ENCODE measurements at places on chromosomes 2 and 18.
A peak's percentile ranks its signal among the peaks of the same experiment; 100 is the strongest.

DNA sequence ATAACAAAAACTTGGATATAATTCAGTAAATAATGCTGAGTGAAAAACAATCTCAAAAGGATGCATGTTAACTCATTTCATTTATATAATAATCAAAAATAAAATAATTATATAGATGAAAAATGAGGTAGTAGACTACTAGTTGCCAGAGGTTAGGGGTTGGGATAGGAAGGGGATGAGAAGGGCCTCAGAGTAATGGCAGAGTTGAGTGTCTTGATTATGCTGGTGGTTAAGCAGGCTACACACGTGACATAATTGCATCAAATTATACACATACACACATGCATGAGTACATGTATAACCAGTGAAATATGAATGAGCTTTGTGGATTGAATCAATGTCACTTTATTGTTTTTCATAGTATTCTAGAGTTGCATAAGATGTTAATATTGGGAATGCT lies 201.0 kb downstream of the RIT2 start:
- DNase-seq = no peak

DNA sequence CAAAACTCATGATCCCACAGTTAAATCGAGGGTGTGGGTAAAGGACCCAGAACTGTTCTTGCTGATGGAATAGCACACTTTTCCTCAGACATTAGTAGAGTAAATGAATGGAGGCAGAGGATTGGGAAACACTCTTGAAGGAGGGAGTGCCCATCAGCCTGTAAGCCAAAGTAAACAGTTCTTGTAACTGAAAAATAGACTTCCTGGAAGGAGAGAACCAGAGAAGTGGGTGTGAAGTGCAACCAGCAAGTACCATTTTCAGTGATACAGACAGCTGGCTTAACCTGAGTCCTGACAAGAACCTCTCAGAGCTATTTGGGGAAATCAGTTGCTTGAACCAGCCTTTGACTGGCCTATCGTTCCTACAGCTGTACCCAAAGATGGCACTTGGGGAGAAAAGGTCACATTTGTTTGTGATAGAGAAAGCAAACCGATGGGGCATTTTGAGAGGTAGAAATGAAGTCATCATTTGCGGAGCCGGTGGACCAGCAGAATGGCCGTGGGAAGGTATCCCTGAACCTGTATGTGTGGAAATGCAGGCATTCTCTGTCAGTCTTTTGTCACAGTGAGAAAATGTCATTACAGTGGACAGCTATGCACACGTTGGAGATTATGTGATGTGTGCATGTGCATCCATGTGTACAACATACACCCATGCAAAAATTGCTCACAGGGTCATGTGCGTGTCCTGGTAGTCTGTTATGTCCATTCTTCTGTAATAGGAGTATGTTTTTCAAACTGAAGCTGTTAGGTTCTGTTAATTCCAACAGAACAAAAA lies 17.8 kb downstream of the CRIM1 start:
- no peak for DNase-seq

DNA sequence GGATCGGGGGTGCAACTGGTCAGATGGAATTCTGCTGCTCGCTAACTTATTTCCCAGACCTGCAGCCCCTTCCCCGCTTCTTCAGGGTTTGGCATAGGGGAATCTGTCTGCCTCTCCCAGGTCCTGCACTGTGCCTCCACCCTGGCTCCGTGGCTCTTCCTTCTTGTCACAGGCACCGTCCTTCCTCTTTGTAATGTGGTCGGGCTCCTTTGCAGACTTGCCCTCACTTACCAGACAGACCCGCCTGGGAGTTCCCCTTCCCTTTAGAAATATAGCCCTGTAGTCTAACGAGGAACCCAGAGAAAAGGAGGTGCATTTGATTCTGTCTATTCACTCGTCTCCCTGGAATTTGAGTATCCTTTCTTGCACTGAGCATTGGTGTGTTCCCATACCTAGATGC lies 63.9 kb upstream of the PAX8 start:
- DNase-seq = no peak

- no peak for DNase-seq
Measured at GRCh38 chr18:11927497-11927896, 19.4 kb upstream of the MPPE1 start.

- no peak for DNase-seq
Measured at GRCh38 chr2:48471048-48471474, 58.9 kb upstream of the STON1 start.

DNA sequence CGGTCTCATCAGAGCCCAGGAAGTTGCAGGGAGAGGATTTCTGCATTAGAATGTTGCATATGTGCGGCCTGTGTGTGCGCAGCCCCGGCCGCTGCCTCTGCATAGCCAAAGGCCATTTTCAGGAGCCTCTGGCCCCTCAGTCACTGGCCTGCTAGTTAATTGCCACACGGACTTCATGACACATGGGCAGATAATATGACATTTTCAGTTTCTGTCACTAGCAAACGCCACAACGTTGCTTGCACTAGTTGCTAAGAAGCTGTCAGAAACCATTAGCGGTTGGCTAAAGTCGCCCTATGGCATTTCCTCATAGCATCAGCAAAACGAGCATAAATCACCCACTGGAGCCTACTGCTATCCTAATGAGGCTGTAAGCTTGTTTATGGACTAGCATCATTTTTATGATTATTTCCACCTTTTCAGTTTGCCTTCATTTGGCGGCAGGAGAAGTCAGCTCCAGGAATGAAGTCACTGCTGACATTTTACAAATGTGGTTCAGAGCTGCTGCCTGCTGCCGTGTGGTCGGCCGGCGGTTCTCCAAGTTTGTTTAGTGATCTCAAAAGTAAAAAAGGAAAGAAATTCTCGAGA lies 73.7 kb downstream of the MEIS1 start:
- no peak for DNase-seq

DNA sequence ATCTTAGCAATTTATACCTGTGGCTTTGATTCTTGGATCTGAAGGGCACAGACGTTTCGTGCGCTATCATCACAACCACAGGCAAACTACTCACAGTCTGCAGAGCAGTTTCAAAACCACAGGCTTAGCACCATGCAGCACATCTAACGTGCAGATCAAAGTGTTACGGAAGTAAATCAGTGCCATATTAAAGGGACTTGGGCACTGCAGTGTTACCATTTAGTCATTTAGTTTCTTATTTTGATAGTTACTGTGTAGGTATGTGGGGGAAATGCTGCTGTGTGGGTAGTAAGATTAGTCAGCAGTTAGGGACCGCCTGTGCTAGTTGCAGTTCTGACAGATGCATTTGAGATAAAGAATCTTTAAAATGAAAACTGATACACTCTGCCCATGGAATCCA lies 384.0 kb downstream of the NBAS start:
- peak; percentile 33 for DNase-seq

- no peak for DNase-seq
Measured at GRCh38 chr2:195501746-195502145, 155.3 kb upstream of the SLC39A10 start.

- no peak for DNase-seq
Measured at GRCh38 chr18:48896326-48896874, 54.4 kb downstream of the SMAD7 start.

DNA sequence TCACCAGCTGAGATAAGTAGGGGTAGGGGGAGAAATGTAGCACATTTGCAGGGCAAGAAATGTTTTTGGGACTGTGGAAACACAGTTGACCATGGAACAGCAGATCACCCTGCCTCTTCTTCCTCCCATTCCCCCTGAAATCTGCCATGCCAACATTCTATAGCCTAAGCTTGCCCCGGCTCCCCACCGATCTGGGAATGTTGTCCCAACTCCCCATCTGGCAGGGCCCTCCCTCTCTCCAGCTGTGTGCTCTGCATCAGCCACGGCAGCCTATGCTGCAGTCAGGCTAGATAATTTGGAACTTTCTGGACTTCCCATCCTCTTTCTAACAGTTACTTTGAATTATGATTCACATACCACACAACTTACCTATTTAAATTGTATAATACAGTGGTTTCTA lies 425.1 kb upstream of the RAB6C start:
- DNase-seq = no peak

GRCh38 chr2:165162466-165162865 lies 41.4 kb downstream of the SCN3A start:
- DNase-seq = no peak

GRCh38 chr2:107091163-107091864 lies 205.3 kb upstream of the ST6GAL2 start:
- DNase-seq = no peak

GRCh38 chr2:199984755-199985154 lies 29.4 kb downstream of the MAIP1 start:
- DNase-seq = no peak

GRCh38 chr2:202335791-202336467 lies 40.2 kb upstream of the BMPR2 start:
- no peak for DNase-seq

DNA sequence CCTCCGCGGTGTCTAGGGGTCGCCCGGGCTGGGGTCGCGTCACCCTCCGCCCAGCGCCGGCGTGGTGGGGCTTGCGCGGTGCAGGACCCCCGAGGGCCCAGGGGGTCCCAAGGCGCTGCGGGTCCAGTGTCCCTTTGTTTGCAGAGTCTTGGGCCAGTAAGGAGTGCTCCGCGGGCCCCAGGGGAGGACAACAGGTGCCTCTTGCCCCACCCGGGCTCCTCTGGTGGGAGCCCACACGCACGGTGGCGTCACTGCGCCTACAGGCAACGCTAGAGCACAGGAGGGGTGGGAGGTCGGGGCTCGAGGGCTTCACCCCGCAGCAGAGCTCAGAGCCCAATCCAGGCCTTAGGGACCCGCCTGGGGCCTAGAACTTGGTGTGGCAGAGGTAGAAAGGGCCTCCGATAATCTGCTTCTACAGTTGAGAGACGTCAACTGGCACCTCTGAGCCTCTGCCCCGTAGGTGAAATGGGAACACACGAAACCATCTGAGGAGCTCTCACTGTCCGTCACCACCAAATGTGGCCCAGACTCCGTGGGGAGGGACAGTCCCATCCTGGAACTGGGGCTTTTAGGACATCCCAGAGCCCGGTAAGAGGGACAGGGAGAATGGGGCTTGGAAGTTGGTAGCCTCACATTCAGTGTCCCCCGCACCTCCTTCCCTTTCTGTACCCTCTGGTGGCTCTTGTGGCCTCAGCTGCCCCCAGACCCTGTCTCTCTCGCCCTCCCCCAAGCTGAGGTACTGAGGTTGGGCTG lies 1.4 kb downstream of the ARID5A start:
- DNase-seq = no peak

- DNase-seq = no peak
Measured at GRCh38 chr2:50987616-50988313, 44.2 kb downstream of the NRXN1 start.

- no peak for DNase-seq
Measured at GRCh38 chr2:30022444-30023071, 101.2 kb upstream of the ALK start.

DNA sequence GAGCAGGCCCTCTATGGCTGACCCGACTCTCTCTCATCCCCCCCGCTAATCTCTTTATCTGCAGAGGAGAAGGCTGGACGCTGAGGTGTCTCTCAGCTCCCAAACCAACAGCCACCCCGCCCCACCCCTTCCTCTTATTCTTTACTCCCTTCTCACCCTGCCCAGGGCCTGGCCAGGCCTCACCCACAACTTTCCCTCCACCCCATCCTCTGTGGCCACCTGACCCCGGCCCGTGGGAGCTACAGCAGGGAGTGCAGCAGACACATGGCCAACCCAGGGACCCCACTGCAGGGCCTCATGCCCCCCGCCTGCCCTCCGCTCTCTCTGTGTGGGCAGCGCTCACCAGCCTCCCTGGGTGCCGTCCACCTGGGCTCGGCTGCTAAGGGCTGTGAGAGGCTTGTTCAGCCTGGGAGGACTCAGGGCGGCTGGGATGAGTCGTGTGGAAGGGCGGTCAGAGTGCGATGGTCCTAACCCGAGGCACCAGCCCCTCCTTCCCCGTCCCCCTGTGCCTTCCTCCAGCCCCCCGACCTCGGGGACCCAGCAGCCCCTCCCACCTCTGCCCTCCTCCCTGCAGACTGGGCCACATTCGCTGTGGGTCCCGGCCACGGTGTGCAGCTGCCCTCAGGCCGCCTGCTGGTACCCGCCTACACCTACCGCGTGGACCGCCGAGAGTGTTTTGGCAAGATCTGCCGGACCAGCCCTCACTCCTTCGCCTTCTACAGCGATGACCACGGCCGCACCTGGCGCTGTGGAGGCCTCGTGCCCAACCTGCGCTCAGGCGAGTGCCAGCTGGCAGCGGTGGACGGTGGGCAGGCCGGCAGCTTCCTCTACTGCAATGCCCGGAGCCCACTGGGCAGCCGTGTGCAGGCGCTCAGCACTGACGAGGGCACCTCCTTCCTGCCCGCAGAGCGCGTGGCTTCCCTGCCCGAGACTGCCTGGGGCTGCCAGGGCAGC lies 6.8 kb downstream of the NEU4 start:
- no peak for DNase-seq

GRCh38 chr2:5588601-5589000 lies 103.6 kb upstream of the SOX11 start:
- DNase-seq = no peak

DNA sequence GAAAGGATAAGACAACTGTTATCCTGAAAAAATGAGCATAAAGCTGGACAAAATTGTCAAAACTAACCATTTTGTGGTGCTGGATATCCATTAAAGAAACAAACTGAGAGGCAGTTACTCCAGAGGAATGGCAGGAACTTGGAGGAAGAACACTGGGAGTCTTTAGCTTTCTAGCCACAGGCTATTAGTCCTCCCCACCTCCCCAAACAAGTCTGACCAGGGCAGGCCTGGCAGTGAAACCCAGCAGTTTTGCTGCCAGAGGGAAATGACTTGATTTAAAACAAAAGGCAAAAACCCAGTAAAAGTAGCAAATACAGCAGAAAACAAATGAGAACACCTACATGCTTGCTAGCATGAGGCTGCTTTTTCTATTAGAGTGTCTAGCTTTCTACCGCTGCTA lies 34.9 kb downstream of the OSBPL1A start:
- no peak for DNase-seq

DNA sequence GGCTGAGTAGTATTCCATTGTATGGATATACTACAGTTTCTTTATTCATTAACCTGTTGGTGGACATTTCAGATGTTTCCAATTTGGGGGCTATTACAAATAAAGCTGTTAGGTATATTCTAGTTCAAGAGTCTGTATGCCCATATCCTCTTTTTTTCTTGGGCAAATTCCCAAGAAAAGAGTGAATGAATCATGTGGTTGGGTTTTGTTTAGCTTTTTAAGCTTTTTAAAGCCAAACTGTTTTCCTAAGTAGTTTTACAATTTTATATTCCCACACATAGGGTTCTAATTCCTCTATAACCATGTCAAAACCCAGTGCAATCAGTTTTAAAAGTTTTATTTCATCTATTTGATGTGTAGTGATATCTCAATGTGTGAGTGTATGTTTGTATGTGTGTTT lies 44.9 kb upstream of the BAZ2B start:
- DNase-seq = no peak

DNA sequence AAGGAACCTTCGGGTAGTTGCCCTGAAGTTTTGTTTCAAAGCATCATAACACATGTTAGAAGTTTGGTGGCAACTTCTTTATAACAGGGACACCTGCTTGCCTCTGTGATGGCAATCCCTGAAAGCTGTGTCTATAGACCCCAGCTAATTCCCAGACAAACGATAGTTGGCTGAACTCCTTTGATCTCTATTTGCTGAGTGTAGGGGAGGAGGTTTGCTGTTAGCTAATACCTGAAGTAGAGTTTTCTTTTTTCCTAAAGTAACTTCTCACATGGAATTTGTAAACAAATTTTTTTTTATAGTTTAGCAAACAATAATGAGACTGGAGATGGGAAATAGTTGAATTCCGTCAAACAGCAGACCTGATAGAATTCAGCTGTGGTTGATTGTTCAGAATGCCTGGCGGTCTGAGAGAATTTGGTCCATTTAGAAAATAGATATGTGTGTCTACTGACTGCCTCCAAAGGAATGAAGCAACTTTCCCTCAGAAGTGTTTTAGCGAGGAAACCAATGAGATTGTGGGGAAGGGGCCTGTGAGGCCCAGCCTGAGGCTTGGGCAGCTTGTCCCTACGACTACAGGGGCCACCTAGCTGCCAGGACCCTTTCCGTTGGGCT lies 123.5 kb upstream of the EPAS1 start:
- no peak for DNase-seq

- no peak for DNase-seq
Measured at GRCh38 chr2:46980786-46981573, 65.4 kb upstream of the MCFD2 start.
